ENCODE measurements at places on chromosomes 2 and 18.

DNA sequence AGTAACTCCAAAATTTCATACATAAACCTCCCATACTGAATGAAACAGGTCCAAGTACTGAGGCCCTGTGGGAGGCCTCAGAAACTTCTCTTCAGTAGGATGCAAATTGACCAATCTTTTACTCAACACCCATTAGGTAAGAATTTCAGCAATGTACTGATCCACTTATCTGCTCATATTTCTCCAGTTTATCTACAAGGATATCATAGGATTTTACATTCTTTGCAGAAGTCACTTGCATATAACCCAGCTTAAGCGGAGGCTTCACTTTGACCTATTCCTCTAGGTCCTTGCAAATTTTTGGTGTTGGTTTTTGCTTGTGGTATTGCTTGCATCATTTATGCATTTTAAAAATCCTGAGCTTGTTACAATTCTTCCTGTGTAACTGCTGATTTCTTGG lies 28.8 kb upstream of the SLC3A1 start:
- DNase-seq: no peak

GRCh38 chr2:147173798-147174197 lies 671.0 kb upstream of the ACVR2A start:
- DNase-seq: no peak

DNA sequence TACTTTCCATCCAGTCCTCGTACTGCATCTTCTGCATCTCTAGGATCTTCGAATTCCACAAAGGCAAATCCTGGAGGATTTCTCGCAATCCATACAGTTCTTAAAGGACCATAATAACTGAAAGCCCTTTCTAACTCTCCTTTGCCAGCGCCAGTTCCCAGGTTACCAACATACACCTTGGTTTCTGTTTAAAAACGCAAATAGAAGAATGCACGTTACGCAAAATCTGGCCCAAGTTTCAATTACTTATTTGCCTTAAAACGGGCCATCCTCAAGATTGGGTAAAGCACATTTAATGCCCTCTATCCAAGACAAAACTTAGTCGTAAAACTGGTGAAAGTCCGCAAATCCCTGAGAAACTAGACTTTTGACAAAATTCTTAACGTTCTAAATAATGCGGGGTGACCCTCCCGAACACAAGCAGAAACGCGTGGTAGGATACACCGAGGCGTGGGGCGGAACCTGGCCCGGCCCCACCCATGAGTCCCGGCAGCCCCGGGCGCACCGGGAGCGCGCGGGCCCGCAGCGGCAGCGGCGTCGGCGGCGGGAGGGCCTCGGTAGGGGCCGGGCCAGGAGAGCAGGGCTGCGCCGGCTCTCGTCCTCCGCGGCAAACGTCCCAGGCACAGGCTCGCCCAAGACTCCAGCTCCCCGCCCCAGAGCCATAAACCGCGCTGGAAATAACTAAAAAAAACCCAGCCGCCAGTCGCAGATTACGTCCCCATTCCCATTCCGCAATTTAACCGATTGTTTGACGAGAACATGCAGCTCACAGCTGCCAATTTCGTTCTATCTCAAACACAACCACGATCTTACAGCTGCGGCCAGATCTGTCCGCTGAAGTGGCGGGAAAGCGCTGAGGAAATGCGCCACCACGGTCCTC lies 910 bp downstream of the SRSF7 start:
- peak; percentile 41 for DNase-seq

GRCh38 chr2:115874427-115874826 lies 1432.0 kb downstream of the DPP10 start:
- DNase-seq: no peak

DNA sequence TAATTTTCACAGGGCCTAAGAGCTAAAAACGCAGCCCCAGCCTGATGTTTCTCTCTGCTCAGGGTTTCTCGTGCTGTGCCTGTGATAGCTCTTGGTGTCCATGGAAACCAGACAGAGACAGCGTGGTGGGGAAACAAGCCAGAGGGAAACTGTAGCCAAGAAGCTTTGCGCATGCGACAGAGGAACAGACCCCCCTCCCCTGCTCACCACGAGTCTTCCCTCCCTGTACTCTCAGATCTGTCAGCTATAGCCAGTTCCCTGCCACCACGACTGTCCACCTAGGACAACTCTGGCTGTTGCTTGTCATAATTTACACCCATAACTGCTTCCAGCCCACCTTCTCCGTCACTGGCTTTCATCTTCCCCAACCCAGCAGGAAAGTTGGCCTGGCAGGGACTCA lies 13.2 kb upstream of the DNAJC27 start:
- no peak for DNase-seq

- no peak for DNase-seq
Observed at GRCh38 chr2:21710031-21710430, 586.3 kb downstream of the TDRD15 start.

DNA sequence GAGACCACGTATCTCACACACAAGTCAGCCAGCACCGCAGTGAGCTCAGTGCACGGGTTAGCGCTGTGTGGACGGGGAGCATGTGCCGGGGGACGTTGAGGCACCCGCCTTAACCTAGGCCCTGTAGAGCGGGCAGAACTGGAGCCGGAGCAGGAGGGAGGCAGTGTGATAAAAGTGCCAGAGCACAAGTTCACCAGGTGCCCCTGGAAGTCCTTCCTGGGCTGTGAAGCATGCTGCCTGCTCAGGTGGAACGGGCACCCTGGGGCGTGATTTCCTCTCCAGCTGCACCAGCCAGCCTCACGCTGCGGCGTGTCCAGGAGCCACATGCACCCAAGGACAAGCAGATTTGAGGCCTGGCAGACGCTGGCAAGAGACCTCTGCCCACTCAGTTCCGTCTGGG lies 50.3 kb downstream of the ITGB1BP1 start:
- DNase-seq: no peak

GRCh38 chr18:48781988-48782363 lies 168.8 kb downstream of the SMAD7 start:
- no peak for DNase-seq

DNA sequence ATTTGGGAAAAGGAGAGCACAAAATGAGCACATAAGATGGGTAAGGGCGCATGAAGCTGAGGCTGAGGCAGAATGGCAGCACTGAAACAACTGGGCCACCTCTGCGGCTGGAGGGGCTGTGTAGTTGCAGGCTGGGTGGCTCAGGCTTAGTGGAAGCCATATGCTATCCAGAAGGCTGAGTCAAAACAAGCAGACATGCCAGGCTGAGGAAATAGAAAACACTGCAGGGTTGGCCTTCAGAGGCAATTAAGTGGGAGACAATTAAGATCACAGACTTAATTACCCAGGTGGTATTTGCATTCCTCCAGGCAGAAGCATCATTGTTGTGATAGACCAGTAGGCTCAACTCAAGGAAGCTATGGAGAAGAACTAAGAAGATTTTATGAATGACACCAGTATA lies 11.4 kb upstream of the XPO1 start:
- no peak for DNase-seq

GRCh38 chr2:10271946-10272345 lies 30.8 kb upstream of the HPCAL1 start:
- DNase-seq: no peak

GRCh38 chr2:99762714-99763113 lies 272.9 kb upstream of the REV1 start:
- no peak for DNase-seq

DNA sequence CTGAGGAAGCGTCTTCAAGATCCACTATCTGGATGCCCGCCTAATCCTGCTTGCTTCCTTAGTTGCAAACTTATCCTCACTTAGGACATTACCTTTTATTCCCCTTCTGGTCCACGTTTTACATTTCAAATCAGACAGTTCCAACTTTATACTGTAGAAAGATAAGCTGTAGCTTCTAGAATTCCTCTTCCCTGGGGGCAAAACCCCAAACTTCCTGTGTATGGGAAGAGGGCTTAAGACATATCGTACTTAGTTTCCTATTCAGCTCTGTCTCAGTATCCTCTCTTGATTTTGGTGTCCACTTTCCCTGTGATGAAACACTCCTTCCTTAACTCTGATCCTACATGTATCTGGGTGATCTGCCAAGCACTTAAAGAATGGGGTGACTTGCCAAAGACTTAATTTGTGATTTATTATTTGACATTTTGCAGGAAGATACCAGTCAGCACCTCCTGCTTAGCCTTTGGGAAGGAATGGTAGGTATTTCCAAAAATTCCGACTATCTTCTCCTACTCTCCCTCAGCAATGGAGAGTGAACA lies 245.2 kb downstream of the CDCA7 start:
- DNase-seq: no peak

DNA sequence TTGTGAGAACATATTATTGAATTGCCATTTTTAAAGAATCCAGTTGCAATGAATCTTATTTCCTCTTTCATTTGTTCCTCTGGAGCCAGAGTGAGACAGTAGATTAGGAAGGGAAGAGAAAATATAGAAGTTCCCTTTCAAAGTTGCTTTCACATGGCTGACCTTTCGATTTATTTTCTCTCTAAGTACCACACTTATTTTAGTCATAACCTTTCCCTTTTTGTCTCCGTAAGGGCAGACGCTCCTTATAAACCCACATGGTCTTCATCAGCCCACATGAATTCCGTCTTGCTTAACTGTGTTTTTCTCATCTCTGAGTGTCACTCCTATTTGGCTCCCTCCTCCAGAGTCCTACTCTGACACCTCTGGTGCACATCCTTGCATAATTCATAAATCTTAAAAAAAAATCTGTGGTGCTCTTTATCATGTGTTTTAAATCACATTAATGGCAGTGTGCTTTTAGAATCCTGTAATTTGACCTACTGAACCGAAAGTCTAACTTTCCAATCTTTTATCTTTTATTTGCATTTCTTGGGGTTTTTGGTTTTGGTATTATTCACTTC lies 38.5 kb upstream of the ZNF396 start:
- DNase-seq: no peak

DNA sequence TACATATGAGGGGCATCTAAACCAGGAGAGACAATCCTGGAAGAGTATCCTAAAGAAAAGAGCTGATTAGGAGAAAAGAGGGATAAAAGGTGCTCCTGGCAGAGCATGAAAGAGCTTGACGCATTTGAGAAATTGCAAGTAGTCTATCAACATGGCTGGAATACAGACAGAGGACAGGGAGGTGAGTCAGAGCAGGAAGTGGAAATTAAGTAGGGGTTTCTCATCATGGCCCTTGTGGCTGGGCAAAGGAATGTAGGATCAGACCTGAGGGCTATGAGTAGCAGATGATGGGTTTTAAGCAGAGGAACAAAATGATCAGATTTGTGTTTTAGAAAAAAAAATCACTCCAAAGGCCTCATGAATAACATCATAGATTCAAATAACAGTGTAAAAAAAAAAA lies 49.2 kb upstream of the UGP2 start:
- no peak for DNase-seq

GRCh38 chr2:135984199-135985017 lies 1.0 kb downstream of the DARS1 start:
- no peak for DNase-seq

DNA sequence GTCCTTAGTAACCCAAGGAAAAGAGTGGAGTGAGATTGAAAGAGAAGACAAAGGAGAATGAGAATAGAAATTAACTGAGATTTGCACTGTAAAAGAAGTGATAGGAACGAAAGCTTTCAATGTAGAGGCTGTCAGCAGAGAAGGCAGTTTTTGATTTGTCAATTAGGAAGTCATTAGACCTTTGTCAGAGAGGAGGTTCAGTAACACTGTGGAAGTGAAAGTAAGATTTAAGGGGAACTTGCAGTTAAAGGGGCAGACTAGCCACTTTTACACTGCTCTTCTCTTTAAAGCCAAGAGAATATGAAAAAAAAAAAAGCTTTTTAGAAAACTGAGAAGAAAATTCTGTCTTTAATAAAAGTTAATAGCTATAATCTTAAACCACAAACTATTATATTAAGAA lies 11.5 kb upstream of the KYNU start:
- no peak for DNase-seq

DNA sequence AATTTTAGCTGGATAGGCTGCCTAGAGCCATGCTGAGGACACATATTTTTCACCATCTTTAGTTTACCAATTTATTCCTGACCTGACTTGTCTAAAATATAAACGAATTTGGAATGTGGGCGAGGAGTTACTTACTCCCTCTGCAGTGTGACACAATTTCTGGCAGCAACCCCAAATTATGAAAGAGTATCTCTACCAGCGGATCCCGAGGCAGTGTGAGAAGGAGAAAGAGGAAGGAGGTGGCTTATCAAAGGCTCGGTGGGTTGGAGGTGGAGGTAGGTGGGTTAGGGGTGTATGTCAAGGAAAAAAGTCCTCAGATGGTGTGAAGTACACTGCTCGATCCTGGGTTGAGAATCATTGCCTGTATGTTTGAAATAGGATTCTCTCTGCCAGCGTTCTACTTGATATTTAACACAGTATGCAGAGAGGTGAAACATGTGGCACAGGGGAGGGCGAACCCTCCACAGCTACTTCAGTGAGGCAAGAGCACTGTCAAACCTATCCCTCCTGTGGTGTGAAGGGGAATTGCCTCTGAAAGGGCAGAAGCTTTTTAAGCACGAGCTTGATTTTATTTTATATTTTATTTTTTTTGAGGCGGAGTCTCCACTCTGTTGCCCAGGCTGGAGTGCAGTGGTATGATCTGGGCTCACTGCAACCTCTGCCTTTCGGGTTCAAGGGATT lies 76.0 kb downstream of the RFTN2 start:
- DNase-seq: peak; percentile 33

DNA sequence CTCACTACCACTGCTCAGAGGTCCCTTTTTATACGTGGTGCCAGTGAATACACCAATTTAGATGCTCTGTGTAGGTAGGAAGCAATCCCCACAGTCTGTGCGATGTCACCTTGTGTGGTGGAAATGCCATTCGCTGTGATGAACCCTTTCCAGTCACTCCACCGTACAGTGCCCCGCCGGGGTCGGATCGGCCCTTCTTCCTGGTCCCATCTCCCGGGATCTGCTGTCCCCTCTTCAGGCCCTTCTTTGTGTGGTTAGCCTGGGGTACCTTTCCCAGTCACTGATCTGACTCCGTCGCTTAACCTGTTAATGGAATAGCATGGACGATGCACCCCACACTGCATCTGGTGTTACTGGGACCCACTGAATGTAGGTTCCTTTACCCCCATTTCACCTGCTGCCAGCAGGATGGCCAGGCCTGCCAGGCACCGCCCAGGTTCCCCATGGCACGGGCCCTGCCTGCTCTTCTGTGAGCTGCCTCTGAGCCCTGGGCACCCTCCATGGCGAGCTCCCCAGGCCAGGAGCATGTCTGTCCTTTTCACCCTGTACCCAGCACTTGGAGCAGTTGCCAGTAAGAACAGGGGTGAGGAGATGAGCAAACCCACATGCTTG lies 18.0 kb downstream of the TWIST2 start:
- DNase-seq: no peak

GRCh38 chr2:15943378-15944280 lies 3.3 kb downstream of the MYCN start:
- no peak for DNase-seq

- no peak for DNase-seq
Observed at GRCh38 chr2:73987948-73988700, 3.4 kb downstream of the TET3 start.

GRCh38 chr18:5150894-5151293 lies 46.2 kb downstream of the AKAIN1 start:
- no peak for DNase-seq

- no peak for DNase-seq
Observed at GRCh38 chr18:79566771-79567431, 112.7 kb upstream of the CTDP1 start.

DNA sequence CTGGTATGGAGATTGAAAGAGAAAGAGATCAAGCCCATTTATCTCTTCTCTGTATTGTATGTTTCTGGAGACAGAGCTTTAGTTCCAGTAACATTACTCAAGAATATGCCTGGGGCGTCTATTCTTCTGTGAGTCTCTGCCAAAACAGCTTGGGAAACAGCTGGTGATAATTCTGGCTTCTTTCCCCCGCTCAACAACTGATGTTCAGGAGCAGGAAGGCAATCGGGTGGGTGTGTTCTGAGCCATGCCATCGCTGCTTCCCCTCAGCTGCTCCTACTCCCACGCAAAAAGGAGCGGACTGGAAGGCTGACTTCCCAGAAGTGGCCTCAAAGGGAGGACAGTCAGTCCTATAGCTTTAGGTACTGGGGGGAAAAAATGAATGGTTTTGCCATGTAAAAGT lies 695.1 kb downstream of the PLCL1 start:
- DNase-seq: no peak
